CD4-positive, alpha-beta T cell treated with Interleukin-1 beta for 1 hour (primary cell): ENCODE measurements at places on chromosomes 2 and 18.

DNA sequence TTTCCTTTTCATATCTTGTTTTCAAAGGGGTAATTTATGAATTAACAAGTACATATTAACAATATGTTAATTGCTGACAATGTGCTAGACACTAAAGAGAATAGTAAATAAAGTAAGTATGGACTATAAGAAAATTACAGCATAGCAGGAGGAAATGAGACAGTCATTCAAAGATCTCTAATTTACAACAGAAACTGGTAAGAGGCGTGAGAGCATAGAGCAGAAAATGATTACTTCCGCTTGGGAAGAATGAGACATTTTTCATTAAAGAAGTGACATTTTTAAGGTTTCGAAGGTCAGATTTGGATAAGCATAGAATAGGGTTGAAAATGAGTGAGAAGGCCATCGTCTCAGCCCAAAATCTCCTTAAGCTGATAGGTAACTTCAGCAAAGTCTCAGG lies 184.4 kb upstream of the SESTD1 start:
- DNase-seq: no peak

DNA sequence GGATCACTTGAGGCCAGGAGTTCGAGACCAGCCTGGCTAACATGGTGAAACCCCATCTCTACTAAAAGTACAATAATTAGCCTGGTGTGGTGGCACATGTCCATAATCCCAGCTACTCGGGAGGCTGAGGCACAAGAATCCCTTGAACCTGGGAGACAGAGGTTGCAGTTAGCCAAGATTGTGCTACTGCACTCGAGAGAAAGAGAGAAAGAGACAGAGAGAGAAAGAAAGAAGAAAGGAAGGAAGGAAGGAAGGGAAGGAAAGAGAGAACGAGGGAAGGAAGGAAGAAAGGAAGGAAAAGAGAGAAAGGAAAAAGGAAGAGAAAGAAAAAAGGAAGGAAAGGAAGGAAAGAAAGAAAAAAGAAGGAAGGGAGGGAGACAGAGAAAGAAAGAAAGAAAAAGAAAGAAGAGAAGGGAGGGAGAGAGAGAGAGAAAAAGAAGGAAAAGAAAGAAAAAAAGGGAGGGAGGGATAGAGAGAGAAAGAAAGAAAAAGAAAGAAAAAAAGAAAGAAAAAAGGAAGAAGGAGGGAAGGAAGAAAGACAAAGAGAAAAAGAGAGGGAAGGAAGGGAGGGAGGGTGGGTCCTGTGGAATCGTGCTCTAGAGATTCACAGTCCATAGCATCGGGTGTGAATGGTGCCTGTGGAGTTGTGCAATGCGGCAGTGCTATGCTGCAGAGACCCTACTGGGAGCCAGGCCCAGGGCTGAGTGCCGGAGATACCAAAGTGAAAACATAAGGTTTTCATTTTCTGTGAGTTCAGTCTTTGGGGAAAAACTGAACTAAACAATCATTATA lies 4.6 kb upstream of the SDC1 start:
- no peak for DNase-seq

DNA sequence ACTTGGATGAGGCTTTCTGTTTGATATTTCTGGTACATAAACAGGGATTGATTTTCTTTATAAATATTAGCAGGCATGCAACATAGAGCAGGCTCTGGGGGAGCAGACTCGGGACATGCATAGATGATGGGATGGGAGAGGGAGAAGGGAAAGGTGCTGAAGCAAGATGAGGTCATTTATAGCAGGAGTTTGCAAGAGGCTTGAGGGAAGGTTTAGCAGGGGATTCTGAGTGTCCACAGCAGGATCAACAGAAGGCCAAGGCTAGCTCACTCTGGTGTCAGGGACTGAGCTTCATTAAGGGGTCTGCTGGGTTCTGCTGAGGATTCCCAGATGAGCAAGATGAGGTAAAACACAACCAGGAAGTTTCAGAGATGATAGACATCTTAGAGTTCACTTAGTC lies 309.1 kb upstream of the CELF4 start:
- no peak for DNase-seq

DNA sequence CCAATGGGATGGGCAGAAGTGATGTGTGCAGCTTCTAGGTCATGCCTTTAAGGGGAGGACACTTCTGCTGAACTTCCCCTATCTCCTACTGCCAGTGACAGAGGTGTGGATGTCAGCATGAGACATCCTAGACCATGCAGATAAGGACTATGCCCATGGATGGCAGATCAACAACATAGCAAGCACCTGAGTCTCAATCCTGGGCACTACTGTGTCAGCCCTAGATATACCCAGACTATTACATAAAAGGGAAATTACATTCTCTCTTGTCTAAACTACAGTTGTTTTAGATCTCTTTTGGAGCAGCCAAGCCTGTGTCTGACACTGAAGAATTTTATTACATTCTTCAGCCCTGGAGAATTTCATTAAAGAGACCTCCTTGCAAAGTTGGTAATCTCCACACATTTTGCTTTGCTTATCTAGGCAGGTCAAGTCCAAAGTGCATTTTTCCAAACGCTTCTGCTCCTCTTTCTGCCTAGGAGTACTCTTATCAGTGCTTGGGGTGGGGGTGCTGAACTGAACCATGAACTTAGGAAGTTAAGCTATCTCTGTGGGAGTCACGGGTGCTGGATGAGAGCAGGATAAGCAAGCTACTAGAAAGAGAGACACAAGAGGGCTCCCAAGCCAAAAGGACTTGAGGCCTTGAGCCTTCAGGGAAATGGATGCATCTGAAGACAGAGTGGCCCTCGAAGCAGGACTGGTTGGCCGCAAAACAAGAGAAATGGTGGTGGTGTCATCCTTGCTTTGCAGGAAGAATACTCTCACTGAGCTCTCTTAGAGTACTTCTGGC lies 95.2 kb upstream of the SPRED2 start:
- no peak for DNase-seq

- DNase-seq: peak; percentile 43
Observed at GRCh38 chr2:160324161-160324800, 124.2 kb upstream of the ITGB6 start.

DNA sequence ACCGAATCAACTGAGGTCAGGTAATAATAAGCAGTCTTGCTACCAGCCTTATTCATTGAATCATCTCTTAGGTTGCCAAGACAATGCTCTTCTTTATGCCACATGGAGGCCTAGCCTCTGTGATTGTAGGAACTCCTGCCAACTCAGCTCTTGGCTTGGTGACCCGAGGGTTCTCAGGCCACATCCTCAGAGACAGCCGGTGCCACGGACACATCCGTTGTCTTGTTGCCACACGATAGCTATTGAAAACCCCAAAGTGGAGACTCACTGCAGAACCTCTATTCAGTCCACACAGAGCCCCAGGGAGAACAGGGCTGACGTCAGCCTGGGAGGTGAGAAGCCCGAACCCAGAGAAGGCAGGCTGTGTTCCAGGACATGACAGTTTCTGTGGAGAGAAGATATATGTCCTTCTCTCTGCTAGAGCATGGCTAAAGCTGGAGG lies 53.5 kb upstream of the TGFA start:
- no peak for DNase-seq

DNA sequence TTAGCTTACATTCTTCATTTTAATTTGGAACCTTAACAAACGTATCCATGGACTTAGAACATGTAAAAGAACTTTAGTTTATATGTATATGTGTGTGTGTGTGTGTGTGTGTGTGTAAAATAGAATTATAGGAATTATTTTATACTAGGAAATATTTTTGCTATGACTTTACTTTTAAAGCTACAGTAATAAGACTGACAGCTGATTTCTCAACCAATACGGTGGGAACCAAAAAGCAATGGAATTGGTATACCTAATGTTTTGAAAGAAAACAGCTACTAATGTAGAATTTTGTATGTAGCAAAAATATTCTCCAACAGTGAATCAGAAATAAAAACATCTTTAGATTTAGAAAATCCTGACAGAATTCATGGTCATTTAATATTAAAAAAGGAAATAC lies 146.5 kb upstream of the ARL4C start:
- DNase-seq: no peak

GRCh38 chr18:6279308-6279707 lies 135.4 kb downstream of the L3MBTL4 start:
- DNase-seq: no peak

GRCh38 chr18:24326211-24326610 lies 71.4 kb downstream of the OSBPL1A start:
- DNase-seq: no peak

- DNase-seq: peak; percentile 11
Observed at GRCh38 chr2:157874997-157875640, 1.0 kb downstream of the ACVR1 start.

DNA sequence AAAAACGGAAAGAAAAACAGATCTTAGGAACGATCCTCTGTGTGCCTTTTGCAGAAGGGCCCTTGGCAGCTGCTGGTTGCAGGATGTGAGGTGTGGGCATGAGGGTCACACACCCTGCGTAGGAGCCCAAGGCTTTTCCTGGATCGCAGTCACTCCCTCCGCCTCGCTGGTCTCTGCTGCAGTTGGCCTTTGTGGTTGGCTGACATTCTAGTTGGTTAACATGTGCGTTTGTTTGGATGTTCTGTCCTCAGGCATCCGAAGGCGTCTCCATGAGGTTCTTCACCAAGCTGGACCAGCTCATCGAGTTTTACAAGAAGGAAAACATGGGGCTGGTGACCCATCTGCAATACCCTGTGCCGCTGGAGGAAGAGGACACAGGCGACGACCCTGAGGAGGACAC lies 61.7 kb downstream of the INPP5D start:
- no peak for DNase-seq

DNA sequence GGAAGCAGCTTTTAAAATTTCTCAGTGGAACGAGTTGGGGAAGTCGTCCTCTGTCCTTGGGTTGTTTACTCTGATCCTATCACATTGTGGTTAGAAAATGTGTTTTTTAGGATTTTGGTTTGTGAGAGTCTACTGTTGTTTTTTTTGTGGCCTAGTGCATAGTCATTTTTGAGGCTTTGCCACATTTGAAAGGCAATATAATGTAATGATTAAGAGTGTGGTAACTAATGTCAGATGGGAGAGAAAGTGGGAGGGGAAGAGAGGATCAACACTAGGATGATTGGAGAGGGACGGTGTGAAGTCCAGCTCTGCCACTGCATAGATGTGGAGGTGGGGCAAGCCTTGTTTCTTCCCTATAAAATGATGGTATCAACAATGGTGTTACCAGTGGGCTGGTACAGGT lies 8.5 kb downstream of the SP140L start:
- DNase-seq: no peak

- no peak for DNase-seq
Observed at GRCh38 chr2:65658266-65658665, 225.9 kb upstream of the SPRED2 start.

DNA sequence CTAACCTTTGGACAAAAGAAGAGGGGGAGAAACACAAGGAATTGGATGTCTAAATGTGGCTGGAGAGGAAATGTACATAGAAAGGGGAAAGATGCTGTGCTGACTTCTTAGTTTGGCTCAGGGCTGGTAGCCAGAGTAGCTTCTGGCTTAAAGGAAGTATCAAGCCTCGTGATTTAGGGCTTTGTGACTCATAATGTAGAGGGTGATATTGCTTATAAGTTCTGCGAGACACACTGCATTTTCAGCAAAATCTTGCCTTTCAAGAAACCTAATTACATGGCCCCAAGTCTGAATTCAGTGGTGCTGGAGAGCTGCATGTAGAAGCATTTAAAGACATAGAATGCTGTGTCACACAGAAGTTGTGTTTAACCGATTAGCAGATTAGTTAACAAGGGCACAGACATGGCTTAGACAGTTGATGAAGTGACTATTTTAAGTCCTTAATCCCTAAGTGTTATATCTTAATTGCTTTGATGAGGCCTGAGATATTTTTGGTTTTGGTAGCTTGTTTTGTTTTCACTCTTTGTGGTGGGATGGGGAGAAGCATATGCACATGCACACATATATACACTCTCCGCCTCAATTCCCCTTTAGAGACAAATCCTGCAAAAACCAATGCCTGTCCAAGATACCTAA lies 66.4 kb downstream of the EPAS1 start:
- DNase-seq: no peak

DNA sequence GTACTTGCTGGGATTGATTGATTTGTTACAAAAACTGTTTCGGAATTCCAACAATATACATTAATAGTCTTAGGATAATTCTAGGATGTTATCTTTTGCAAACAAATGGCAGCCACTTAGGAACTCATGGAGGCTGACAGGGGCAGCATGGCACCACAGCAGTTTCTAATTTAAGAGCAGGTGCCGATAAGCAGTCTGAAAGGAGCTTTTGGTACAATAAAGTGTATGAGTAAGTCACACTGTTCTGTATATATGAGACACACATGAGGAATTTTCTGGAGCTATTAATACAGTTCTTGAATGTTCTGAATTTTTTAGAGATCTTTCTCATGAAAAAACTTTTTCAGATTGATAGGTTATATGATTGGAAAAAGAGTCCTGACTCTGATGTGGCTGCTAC lies 52.2 kb downstream of the EIF5B start:
- no peak for DNase-seq

- no peak for DNase-seq
Observed at GRCh38 chr2:231683292-231684235, 24.8 kb upstream of the PTMA start.

DNA sequence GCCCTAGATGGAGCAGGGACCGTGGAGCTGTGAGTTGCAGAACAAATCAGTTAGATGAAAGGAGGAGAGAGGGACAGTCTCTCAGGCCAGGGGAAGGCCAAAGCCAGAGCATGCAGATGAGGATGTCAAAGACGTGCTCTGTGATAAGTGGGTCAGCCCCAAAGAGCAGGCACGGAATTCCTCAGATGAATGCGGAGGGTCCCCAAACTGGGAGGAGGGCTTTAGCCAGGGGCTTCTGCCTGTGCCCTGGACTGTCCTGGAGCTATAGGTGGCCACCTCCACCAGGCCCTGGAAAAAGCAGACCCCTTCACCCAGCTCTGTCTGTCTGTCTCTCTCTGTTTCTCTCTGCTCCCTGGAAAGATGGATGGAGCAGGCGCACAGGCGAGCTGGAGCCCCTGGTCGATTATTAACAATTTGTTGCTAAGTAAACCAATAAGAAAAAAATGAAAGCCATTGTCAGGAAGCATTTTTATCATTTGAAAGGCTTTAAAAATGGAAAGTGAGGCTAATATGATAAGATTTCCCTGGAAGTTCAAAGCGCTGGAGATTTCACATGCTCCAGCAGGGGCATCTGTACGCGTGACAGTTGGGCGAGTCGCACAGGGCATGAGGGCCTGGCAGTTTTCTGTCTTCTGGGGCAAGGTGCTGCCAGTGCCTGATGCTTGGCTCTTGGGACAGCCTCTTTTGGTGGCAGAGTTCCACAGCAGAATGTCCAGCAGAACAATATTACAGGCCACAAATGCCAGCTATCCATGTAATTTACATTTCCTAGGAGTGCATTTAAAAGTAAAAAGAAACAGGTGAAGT lies 241.0 kb downstream of the GLI2 start:
- no peak for DNase-seq

GRCh38 chr18:48297139-48297538 lies 112.0 kb downstream of the ZBTB7C start:
- DNase-seq: no peak

GRCh38 chr2:176121190-176122051 lies 1.1 kb upstream of the HOXD9 start:
- DNase-seq: no peak

- DNase-seq: no peak
Observed at GRCh38 chr18:51891876-51892275, 448.1 kb upstream of the DCC start.
